AG08395 (cell line): ENCODE measurements at places on chromosomes 2 and 18.

DNA sequence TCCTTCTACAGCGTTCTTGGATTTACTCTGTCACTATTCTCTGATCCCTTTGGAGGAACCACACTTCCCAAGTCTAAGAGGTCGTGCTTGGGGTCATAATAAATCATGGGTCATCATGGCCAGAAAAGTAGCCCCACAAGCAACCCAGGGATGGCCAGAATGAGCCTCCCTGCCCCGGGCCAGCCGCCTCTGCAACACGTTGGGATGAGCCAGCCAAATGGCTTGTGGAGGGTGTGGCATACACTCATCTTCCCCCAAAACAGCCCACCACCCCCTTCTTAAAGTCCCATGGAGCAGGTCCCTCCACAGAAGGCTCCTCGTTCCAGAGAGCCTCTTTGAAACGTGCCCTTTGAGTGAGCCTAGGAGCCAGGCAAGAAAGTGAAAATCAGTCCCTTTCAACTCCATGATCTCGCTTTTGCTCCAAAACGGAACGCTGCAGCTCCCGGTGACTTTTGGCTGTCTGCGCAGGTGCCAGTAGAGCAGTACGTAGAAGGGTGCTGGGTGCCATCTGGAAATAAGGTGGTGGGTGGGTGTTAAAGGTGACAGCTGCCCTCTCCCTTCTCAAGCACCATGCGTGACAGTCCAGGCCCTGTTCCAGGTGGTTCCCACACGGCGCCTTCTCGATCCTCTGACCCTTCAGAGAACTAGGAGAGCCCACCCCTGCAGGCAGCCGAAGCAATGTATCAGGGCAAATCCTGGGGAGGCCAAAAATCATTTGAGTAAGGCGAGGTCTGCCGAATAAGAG is 48.5 kb upstream of the FOSL2 start:
- DNase-seq: no peak

- no peak for DNase-seq
Observed at GRCh38 chr18:6795307-6795706, 65.8 kb downstream of the ARHGAP28 start.

- DNase-seq: no peak
Observed at GRCh38 chr2:58428096-58429013, 187.2 kb upstream of the FANCL start.

- no peak for DNase-seq
Observed at GRCh38 chr18:28736951-28737350, 560.0 kb upstream of the CDH2 start.

GRCh38 chr18:33467531-33467930 is 27.0 kb upstream of the CCDC178 start:
- DNase-seq: no peak
